ENCODE measurements at places on chromosomes 6 and 20. TPM values are rescaled to one million over a fixed set of nuclear protein-coding genes. Genes with fewer than 3 reads are reported as not detected.
A peak's percentile ranks its signal among the peaks of the same experiment; 100 is the strongest.

DNA sequence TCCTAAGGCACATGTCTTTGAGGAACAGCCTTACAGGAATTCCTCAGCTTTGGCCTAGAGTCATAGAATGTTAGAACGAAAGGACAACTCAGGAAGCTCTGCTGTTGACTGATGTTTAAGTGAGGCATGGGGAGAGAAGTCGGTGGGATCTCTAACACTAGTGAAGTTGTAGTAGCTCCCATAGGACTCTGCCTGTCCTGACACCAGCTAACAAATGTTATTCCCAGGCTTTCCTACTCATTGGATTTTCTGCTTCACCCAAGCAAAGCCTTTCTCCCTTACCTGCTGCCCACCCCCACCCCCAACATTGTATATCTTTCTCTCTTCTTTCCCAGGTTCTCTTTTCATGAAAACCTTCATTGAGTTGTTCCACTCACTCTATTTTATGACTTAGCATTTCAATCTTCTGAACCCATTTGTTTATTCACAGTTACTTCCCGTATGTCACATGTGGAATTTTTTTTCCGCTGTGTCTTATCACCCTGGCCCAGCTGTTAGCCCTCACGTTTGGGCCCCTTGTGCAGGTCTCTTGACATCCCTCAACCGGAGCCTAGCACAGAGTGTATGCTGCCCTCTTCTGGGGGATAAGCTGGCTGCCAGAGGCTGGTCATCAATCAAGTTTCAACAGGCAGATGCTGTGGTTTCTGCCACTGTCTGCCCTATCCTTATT is 39.2 kb upstream of the RNF8 start:
- peaks cover 20% of the 10 kb centered on the region for H3K4me1 ChIP-seq
- no peak overlapping the region for H3K4me3 ChIP-seq
- H3K36me3 ChIP-seq: peaks cover 15% of the 10 kb centered on the region
- DNase-seq: peak; percentile 71

GRCh38 chr20:22590662-22591061 is 6.3 kb upstream of the FOXA2 start:
- H3K27ac ChIP-seq: no peak overlapping the region
- no peak for DNase-seq
- H3K27me3 ChIP-seq: peaks cover 35% of the 10 kb centered on the region
- H3K4me3 ChIP-seq: no peak overlapping the region

DNA sequence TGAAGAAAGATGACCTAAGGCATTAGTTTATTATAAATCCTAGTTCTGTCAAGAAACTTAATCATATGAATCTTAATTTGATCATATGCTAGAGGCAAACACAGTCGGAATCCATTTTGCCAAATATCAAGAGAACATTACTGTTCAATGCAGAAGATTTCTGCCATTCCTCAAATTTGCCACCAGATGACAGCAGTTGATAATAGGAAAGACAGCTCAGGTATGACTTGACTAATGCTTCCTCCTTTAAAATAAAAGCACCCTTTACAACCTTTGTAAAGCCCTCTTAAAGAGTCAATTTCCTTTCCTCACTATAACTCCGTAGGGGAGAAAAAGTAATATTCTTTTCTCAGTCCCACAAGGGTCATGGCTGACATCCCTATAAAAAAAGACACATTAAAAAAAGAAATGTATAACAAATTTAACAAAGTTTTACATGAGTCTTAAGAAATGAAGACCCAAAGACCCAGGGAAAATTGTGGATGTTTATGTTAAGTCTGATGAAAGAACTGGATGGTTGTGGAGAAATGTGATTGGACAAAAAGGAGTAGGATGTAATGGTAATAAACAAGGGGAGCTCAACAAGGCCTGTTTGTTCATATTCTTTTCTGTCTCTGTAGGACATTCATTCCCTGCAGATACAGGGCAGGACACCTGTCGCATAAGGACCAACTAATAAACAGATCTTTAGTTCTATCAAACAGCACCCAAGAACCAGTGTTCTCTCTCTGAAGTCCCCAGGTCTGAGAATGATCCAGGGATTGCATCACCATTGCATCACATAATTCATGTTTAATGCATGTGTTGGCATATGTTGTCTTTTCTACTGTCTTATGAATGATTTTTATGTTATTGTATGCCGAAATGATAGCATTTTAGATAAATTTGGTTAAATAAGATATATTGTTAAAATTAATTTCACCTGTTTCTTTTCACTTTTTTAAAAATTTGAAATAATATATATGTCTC is 23.0 kb upstream of the IL17A start:
- H3K27me3 ChIP-seq: peaks cover 32% of the 10 kb centered on the region
- no peak overlapping the region for H3K27ac ChIP-seq
- no peak for DNase-seq
- no peaks in the 10 kb centered on the region for H3K36me3 ChIP-seq
- H3K4me1 ChIP-seq: no peaks in the 10 kb centered on the region

ANKEF1 gene
- total RNA-seq: 3.9 TPM

GRCh38 chr6:111478749-111479148 is 4.3 kb downstream of the REV3L start:
- no peak overlapping the region for H3K4me3 ChIP-seq
- peaks cover 5% of the 10 kb centered on the region for H3K36me3 ChIP-seq
- no peaks in the 10 kb centered on the region for H3K27me3 ChIP-seq
- H3K27ac ChIP-seq: peak overlapping the region; percentile 61

- no peaks in the 10 kb centered on the region for H3K27me3 ChIP-seq
- H3K4me3 ChIP-seq: no peak overlapping the region
- no peaks in the 10 kb centered on the region for H3K4me1 ChIP-seq
These were observed 431.6 kb upstream of the SPTLC3 start for GRCh38 chr20:12577213-12577612.

GRCh38 chr20:63660622-63661021 is 2.5 kb downstream of the RTEL1 start:
- H3K27me3 ChIP-seq: no peaks in the 10 kb centered on the region
- H3K4me3 ChIP-seq: no peak overlapping the region
- H3K4me1 ChIP-seq: peaks cover 28% of the 10 kb centered on the region
- DNase-seq: no peak

DNA sequence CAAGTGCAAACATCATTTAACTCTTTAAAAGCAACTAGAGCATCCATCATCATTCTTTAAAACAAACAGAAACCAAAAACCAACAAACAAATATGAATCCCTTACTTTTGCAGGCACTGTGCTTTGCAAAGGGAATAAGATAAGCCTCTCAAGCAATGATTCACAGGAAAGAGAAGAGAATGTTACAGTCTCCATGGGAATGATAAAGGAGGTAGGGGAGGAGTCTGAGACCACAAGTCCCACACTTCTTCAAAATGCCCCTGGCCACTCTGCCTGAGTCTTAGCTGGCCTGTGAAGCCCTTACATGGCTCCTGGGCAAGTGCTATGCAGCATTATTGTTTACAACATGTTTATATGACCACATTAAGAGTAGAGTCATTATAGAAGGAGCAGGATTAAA is 257.7 kb upstream of the MARCKS start:
- H3K36me3 ChIP-seq: no peaks in the 10 kb centered on the region
- DNase-seq: no peak
- no peak overlapping the region for H3K4me3 ChIP-seq
- no peaks in the 10 kb centered on the region for H3K27me3 ChIP-seq
- no peak overlapping the region for H3K27ac ChIP-seq
- H3K4me1 ChIP-seq: no peaks in the 10 kb centered on the region

DNA sequence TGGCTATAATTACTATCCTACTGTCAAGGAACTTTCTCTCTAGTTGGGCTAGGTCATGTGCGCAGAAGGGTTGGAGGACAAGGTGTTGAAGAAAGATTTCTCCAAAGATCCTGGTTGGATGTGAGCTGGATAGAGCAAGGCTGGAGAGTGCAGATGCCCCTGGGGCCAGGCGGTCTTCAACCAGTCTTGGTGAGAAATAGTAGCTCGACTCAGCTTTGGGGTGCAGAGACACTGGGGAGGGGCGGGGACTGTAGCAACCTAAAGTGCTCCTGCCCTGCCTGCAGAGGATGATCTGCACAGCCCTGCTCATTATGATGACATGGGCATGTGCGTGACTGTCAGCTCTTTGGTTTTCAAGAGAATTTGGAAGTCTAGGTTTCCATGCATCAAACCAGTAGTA is 35.9 kb downstream of the PHACTR3 start:
- H3K4me1 ChIP-seq: no peaks in the 10 kb centered on the region
- no peak overlapping the region for H3K27ac ChIP-seq
- no peak for DNase-seq

- peaks cover 30% of the 10 kb centered on the region for H3K27me3 ChIP-seq
- H3K27ac ChIP-seq: no peak overlapping the region
- peaks cover 12% of the 10 kb centered on the region for H3K4me1 ChIP-seq
- H3K36me3 ChIP-seq: no peaks in the 10 kb centered on the region
- H3K4me3 ChIP-seq: peak overlapping the region; percentile 32
- DNase-seq: peak; percentile 83
These were observed 28.1 kb downstream of the PDYN start for GRCh38 chr20:1965520-1966351.

HDGFL1 gene
- not detected for total RNA-seq

DNA sequence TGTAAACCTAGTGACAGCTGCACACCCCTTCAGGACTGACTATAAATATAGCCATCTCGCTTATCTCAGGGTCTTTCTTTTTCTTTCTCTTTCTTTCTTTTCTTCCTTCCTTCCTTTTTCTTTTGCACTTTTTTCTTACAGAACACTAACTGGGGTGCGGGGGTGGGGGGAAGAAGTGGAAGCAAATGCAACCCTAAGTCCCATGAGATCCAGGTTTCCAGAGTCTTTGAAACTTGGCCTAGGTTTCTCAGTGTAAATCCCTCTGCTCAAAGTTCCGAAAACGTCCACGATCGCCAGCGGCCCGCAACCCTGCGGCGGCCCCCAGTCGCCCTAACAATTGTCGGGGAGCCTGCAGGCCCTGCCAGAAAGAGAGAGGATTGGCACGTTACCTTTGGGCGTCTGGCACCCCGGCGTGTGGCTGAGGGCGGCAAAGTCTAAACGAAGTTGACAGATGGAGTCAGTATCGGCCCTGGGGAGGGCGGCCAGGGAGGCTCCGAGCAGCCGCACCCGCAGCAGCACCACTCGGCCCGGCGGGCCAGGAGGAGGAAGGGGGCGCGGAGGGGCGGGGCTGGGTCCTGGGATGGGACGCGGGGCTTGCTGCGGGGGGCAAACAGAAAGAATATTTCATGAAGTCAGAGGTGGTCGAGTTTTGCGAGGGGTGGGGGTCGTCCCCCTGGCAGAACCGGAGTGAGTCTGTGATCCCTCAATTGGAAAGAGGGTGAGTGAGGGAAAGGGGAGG is 577 bp upstream of the FOXF2 start:
- peak overlapping the region; percentile 63 for H3K27ac ChIP-seq
- peaks cover 77% of the 10 kb centered on the region for H3K27me3 ChIP-seq
- no peak overlapping the region for H3K4me3 ChIP-seq
- H3K36me3 ChIP-seq: peaks cover 2% of the 10 kb centered on the region
- no peak for DNase-seq

DNA sequence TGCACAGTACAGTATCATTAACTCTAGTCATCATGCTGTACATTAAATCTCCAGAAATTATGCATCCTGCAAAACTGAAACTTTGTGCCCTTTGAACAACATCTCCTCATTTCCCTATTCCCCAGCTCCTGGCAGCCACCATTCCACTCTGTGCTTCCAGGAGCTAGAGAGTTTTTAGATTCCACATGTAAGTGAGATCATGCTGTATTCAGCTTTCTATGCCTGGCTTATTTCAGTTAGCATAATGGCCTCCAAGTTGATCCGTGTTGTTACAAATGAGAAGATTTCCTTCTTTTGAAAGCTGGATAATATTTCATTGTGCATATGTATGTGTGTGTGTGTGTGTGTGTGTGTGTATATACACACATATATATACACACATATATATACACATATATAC is 86.9 kb upstream of the SLC24A3 start:
- peaks cover 2% of the 10 kb centered on the region for H3K27me3 ChIP-seq
- no peak overlapping the region for H3K27ac ChIP-seq
- H3K4me3 ChIP-seq: no peak overlapping the region
- DNase-seq: no peak
- H3K36me3 ChIP-seq: no peaks in the 10 kb centered on the region
- no peaks in the 10 kb centered on the region for H3K4me1 ChIP-seq

DNA sequence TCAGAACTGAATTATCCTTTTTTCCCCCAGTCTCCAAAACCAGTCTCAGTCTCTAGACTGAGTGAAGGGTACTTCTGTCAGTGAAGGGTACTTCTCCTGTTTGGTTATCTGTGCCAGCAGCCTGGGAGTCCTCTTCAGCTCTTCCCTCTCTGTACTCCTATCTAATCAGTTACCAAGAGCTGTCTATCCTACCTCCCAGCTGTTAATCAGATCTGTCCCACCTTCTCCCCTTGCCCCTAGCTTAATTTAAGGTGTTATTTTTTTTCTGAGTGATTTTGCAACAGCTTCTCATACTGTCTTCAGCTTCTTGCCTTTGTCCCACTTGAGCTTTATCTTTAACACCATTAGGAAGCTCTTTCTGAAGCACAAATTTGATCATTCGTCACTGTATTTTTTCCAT is 491.9 kb upstream of the SOX4 start:
- H3K27ac ChIP-seq: no peak overlapping the region
- peaks cover 24% of the 10 kb centered on the region for H3K4me1 ChIP-seq
- no peaks in the 10 kb centered on the region for H3K27me3 ChIP-seq
- H3K4me3 ChIP-seq: no peak overlapping the region
- peaks cover 5% of the 10 kb centered on the region for H3K36me3 ChIP-seq
- no peak for DNase-seq

- H3K4me1 ChIP-seq: no peaks in the 10 kb centered on the region
- no peaks in the 10 kb centered on the region for H3K36me3 ChIP-seq
- no peak for DNase-seq
- no peak overlapping the region for H3K27ac ChIP-seq
These were observed 329.1 kb downstream of the PLCB1 start for GRCh38 chr20:8461186-8461585.

- peaks cover 7% of the 10 kb centered on the region for H3K4me1 ChIP-seq
- peak; percentile 38 for DNase-seq
- no peak overlapping the region for H3K27ac ChIP-seq
- no peak overlapping the region for H3K4me3 ChIP-seq
These were observed 8.1 kb upstream of the UBR2 start for GRCh38 chr6:42555477-42556457.

GRCh38 chr20:21338291-21338690 is 35.2 kb downstream of the XRN2 start:
- peaks cover 72% of the 10 kb centered on the region for H3K36me3 ChIP-seq
- no peaks in the 10 kb centered on the region for H3K4me1 ChIP-seq
- H3K27me3 ChIP-seq: no peaks in the 10 kb centered on the region
- no peak overlapping the region for H3K27ac ChIP-seq
- no peak for DNase-seq
- H3K4me3 ChIP-seq: no peak overlapping the region

DEFB127 gene
- not detected for total RNA-seq

WFDC5 gene
- total RNA-seq: not detected

DNA sequence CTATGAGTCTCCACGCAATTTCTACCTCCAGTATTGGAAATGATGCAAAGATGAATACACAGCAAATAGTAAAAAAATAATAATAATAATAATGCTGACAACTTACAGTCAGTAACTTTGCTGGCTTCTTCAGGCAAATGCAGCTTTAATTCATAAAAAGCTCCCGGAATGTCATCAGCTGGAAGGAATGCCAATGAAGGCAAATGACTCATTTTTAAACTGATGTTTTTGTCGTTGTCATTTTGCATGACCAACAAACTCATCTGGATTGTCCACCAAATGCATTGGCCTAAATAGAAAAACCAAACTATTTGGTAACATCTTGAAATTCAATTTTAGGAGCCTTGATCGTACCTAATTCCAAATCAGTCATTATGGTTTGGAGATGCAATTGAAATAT is 217.1 kb downstream of the ALDH8A1 start:
- no peaks in the 10 kb centered on the region for H3K4me1 ChIP-seq
- DNase-seq: no peak
- H3K27me3 ChIP-seq: peaks cover 8% of the 10 kb centered on the region
- no peaks in the 10 kb centered on the region for H3K36me3 ChIP-seq

- no peak overlapping the region for H3K4me3 ChIP-seq
- H3K36me3 ChIP-seq: peaks cover 28% of the 10 kb centered on the region
- DNase-seq: no peak
These were observed 27.3 kb downstream of the MAPK14 start for GRCh38 chr6:36054956-36055355.
